GM03348 (cell line): ENCODE measurements at places on chromosomes 1 and 21.

- no peak for DNase-seq
Observed at GRCh38 chr1:220241072-220241663, 31.1 kb downstream of the RAB3GAP2 start.

DNA sequence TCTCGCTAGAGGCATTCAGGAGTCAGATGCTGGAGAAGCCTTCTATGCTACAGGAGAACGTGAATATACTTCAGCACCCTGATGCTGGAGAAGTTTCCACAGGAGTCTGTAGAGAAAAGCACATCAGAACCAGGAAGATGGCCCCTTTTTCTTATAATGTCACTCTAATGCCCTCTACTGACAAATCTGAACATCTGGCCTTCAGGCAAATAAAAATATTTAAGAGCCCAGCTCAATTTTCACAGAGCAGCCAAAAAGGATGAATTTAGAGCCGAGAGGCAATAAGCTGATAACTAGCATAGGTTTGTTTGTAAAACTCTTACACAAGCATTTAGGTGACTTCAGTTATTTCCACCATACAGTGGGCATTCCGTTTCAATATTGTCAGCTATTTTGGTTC is 3.8 kb upstream of the RRP15 start:
- DNase-seq: no peak

DNA sequence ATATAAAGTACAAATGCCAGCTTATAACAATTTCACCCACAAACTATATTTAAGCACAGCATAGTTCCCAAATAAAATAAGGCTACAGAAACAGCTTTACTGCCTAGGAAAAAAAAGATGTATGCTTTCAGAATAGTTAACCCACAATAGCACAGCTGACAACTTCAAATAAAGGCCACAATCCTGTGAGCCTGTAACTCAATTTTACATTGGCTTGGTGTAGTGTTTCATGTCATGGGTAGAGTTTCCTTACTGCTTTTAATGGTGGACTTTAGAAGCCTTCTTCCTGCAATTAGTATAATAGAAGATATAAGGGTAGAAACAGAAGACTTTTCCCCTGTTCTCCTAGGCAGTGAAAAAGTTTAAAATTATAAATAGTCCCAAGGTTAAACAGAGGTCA is 44.3 kb upstream of the ZC3H11B start:
- DNase-seq: no peak

- DNase-seq: peak; percentile 98
Observed at GRCh38 chr1:155050560-155051341, at the start of gene ADAM15. TSS of gene ADAM15 (plus strand) at chr1:155051316. CDS start at chr1:155051387, 71 bp downstream.

DNA sequence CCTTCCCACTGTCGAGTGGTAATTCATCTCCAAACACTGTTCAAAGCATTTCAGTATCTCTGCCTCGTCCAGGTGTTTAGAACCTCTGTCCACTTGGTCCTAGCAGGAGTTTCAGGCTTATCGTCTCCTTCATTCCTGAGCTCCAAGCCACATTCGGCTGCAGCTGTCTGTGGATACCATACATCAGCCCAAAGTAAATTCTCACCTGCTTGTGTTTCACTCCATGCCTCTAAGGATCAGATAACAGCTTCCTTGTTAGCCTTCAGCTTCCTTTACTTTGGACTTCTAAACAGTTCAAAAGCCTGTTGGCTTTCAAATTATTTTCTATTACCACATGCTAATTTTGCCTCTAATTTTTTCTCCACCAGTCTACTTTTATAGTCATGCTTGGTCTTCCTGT is 219.0 kb upstream of the L1TD1 start:
- DNase-seq: no peak

DNA sequence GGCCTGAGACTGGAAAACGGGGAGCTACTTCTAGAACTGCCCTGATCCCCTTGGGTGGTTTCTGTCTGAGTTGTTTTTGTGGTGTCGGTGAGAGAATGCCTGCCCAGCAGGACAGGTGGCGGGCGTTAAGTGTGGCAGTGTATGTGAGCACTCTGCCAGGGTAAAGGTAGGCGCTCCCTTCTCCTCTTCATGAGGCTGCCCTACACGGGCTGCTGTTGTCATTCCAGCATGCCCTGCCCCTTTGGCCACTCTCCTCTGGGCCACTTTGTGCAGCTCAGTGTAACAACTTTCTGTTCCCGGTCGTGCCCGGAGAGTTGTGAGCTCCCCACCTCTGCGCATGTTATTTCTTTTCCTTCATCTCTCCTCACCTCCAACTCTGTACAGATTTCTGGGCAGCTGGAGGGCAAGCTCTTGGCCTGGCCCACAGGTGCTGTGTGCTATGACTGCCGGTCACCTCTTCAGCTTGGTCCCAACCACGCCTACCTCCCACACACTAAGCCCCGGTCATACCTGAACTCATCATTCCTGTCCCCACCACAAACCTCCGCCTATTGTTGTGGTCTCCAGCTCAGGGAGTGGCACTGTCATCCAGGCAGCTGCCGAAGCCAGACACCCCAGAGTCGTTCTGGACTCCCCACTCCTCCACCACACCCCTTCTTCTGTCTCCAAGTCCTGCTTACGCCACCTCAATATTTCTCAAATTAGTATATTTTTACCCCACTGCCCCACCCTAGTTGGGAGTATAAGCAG is 69.0 kb downstream of the GADD45A start:
- no peak for DNase-seq
